Renal cortical epithelial cell (primary cell): ENCODE measurements at places on chromosomes 1 and 21. TPM values are rescaled to one million over a fixed set of nuclear protein-coding genes. Genes with fewer than 3 reads are reported as not detected.

DNA sequence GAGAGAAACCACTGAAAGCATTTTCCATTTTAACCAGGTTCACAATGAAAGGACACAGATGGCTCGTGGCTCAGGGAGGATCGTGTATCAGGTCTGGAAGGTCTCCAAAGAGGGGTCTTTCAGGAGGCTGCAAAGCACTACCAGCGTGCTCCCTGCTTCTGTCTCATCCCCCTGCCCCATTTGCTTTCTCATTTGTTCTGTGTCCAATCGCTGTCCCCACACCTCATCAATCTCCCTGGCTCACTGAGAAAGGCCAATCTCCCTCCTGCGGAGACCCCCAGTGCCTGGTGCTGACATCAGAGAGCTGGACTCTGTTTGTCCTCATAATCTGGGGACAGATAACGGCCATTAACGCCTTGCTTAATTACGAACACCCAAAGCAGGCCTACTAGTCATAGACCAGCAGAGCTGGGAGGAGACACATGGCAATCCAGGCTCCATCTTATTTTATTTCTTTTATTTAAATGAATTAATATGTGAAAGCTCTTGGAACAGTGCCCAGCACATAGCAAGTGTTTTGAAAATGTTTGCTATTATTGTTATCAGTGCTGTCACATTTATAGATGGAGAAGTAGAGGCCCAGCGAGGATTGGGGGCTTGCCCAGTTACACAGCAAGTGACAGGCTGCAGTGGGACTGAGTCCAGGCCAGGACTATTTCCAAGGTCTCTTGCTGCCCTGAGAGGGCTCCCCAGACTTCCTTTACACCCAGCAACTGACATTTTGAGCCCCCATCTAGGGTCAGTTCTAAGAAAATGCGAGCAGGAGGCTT, 341.0 kb upstream of the USP24 start:
- no peak for DNase-seq

DNA sequence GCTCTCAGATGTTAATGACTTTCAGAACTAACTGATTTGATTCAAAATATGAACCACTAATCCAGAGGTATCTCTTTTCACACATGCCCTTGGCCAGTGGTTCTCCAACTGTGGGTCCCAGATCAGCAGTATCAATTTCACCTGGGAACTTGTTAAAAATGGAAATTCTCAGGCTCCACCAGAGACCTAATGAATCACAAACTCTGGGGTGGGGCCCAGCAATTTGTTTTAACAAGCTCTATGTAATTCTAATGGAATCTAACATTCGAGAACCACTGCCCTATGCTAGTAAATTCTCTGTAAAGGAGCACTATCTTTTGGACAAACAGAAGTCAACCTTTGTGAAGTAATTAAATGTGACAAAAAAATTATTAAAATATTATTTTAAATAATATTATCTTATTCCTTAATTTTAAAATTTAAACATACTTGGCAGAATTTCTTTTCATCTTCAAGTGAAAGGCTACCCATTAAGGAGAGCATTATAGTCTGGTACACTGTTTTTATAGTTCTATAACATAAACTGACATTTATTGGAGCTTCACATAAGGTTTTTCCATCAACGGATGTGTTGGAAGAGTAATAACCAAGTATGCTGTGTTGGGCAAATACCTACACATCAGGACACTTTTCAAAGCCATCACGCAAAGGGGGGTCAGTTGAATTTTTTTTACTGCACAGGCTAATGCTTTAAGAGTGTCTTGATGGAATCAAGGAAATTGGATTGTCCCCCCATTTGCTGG, 130.4 kb downstream of the LHX4 start:
- peak; percentile 6 for DNase-seq

The ITLN2 gene
- not detected in 2 replicates for total RNA-seq

DNA sequence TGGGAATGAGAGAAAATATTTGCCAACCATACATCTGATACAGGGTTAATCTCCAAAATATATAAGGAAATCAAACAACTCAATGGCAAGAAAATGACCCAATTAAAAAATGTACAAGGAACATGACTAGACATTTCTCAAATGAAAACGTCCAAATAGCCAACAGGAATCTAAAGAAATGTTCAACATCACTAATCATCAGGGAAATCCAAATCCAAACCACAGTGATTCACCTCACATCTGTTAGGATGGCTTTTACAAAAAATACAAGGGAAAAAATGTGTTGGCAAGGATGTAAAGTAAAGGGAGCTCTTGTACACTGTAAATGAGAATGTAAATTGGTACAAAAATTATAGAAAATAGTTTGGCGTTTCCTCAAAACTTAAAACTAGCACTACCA, 54.7 kb upstream of the ZRANB2 start:
- no peak for DNase-seq

- DNase-seq: peak; percentile 41
Measured at GRCh38 chr1:30085811-30086770, 637.3 kb downstream of the MATN1 start.

DNA sequence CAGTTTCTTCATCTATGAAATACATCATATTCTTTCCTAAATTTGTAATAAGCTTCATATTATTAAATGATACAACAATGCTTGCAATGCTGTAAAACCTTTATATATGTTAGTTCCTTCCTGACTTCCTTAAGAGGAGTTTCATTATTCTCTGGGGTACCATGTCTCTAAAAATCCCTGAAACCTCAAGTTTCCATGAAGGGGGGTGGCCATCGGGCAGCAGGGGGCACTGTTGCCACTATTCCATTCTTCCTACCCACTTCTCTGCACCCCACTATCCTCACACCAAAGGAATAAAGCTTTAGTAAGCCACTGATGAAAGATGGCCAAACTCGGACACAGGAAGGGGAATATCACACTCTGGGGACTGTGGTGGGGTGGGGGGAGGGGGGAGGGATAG, 9.0 kb upstream of the DMRTB1 start:
- DNase-seq: no peak
